Activated T-cell treated with anti-CD3 and anti-CD28 coated beads, Interleukin-2, amount 50 U/mL, for 72 hours (primary cell): ENCODE measurements at places on chromosomes 12 and 14.

DNA sequence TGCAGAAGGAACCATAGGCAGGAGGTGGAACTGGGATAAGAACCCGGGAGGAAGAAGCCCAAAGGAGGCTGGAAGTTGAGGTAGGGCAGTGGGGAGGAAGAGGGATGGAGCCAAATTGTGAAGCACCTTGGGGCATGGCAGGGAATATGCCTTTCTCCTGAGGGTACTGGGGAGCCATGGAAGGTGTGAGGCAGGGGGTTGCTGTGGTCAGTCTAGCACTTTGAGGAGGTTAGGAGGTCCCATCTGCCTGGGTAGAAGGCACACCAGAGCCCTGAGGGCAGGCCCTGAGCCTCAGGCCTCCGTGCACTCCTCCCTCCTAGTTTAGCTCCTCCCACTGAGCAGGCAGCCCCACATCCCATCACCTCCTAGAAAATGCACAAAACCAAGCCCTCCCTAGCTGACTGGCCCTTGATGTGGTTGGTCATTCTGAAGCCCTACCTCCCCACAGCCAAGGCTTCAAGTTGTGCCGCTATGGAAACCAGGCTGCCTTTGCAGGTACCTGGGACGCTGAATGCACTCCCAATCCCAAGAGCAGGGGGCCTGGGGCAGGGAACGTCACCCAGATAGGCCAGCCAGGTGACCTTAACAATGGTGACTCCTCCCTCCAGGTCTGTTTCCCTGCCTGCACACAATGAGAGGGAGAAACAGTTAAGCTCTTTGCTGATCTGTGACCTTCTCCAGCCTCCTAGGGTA lies 15.1 kb downstream of the PHETA1 start:
- DNase-seq = no peak

DNA sequence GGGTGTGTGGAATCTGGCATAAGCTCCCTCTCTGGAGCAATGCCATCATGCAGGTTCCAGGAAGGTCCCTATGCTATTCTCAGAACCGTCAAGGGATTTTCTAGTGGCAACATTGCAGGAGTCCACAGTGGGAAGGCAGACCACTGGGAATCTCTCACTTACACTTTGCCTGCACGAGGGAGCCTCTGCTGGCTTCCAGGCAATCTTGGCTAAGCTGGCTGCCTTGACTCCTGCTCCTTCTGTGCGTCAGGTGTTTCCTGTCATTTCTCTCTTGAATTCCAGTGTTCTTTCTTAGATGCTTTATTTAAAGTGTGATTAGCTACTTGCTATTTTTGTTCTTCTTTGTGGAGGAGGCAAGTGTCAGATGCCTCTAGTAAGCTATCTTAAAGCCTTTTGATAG lies 414.0 kb upstream of the ATP2B1 start:
- DNase-seq = no peak

GRCh38 chr12:69383074-69383473 lies 23.5 kb downstream of the YEATS4 start:
- no peak for DNase-seq

DNA sequence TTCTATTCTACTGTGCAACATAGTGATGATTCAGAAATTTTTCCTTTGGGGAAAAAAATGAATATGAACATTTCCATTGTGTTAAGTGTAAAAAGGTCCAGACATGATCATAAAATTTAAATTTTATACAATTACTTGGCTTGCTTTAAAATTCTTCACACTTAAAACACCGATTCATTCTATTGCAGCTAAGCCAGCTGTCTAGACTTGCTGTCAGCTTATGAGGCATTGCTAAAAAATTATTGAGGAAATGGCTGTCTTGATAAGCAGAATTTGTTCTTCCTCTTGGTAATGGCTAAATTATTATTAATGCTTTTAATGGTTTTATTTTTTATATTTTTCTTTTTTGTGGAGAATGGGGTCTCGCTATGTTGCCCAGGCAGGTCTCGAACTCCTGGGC lies 1.8 kb downstream of the LYSET start:
- no peak for DNase-seq

DNA sequence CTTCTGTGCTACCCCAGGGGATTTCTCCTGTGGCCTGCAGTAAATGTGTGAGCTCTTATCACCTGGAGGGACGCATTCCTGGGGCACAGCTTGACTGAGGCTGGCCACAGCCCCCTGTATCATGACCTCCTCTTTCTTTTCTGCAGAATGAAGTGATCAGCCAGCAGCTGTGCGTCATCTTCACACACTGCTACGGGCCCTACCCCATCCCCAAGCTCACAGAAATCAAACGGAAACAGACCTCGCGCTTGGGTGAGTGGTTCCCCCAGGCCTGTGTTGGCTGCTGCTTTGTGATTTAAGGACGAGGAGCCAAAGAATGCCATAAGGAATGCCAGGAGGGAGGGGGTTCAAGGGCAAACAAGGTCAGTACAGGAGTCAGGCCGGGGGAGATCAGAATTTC lies 50.5 kb upstream of the PWP1 start:
- no peak for DNase-seq

- DNase-seq = peak; percentile 32
Observed at GRCh38 chr14:38721822-38722431, 381.1 kb downstream of the SEC23A start.

DNA sequence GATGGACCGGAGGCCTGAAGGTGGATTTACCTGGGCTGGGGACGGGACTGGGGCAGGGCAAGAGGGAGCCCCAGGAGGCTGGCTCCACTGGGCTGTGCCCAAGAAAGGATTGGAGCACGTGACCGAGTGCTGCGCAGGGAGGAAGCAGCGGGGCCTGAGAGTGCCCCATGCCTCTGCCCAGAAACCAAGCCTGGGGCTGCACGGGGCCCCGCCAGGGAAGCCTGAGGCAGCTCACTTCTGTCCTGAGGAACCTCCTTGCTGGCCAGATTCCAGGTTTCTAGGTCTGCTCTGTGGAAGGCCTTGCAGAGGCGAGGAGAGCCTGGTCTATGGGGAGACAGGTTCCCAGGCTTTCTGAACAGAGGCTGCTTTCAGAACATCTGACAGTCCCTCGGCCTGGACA lies 10.4 kb downstream of the NGB start:
- no peak for DNase-seq

GRCh38 chr12:87338681-87339080 lies 690.5 kb downstream of the C12orf50 start:
- DNase-seq = no peak

- DNase-seq = no peak
Observed at GRCh38 chr14:105447651-105448640, 26.7 kb upstream of the CRIP2 start.

DNA sequence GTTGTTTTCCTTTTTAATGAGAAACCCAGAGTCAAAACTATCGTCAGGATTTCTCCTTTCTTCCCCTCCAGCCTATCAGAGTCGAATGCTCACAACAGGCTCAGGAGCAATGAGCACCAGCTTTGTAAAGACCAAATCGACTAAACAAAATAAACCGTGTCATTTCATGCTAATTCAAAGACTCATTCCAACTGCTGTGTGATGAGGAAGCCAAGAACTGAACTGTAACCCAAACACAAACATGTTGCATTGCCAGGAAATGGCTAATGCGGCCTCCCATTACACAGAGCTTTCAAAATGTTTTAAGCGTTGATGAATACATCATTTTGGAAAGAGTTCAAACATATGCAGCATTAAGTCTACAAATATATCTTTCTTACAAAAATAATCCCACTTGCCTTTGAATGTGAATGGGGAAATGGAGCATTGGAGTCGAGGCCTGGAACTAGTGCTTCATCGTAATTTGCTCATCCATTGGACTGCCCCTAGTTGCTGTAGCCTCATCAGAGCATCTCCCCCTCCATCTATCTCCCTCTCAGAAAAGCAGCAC lies 349.5 kb downstream of the GXYLT1 start:
- no peak for DNase-seq

DNA sequence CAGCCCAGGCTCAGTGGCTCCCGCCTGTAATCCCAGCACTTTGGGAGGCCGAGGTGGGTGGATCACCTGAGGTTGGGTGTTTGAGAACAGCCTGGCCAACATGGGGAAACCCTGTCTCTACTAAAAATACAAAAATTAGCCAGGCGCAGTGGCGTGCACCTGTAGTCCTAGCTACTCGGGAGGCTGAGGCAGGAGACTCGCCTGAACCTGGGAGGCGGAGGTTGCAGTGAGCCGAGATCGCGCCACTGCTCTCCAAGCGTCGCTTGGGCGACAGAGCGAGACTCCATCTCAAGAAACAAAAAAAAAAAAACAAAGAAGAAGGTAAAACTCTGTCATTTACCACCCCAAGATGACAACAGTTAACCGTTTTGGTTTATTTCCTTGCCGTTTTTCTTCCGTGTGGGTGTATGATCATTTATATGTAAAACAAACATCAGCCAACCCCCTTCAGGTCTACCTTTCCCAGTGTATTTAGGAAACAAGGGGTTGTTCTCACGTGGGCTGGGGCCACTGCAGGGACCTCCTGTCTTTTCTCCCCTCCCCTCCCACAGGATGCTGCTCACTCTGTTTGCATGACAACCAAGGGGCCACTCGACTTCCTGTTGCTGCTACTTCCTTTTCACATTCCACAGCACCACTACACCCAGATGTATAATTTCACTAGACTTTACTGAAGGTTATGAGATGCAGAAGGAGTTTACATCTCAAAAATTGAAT lies 13.6 kb downstream of the TTC9 start:
- DNase-seq = peak; percentile 79

GRCh38 chr14:94103554-94104150 lies 6.9 kb upstream of the IFI27 start:
- no peak for DNase-seq

DNA sequence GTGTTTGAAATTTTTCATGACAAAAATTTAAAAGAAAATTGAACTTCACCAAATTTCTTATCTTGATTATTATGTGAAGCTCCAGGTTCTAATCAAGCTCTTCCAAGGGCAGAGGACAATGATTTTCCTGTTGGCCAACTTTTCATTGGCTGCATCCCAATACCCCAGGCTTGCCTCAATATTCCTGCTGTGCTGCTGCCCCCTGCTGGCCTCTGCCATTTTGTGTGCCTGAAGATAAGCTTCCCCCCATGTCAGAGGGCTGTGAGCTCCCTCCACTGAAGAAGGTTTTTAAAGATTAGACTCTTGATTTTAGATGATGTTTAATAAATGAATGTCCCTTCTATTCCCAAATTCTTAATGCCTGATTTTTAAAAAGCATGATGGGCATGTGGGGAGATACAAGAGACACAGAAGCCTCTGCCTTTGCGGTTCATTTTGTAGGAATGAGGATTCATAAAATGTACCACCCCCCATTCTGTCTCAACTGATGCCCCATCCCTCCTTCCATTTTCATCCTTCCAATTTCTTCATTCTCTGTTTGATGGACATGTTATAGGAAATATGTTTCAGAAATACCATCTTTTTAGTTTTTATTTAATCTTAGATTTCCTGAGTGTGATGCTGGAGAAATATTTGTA lies 76.7 kb upstream of the RGS6 start:
- peak; percentile 63 for DNase-seq

DNA sequence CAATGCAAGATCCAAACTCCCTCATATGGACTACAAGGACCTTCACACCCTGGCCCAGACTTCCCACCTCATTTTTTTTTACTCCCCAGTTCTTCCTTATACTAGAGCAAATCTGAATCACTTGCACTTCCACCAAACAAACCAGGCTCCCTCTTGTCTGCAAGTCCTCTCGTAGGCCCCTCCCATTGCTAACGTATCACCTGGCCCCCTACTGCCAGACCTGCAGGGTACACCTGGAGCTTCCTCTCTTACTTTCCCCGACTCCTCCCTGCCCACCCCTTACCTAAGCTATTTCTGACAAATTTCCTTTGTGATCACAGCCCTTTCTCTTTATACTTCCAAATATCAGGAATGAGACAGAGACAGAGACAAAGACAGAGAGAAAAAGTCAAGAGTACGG lies 463.9 kb downstream of the GALC start:
- DNase-seq = no peak

DNA sequence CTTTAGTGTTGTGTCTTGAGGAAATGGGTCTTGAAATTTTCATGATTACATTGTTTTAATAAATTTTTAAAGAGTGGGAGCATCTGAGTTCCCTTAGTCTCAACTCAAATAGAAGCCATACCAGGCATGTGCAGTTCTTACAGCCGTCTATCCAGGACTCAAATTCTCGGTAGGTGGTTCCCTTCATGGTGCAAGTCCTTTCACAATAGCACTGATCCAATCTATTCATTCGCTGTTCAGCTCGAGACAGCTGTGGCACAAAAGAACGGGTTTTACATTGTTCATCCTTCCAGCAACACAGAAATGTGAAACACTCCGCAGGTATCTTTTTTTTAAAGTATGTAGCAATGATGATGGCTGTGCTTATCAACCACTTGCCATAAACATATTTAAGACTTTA lies 100.2 kb downstream of the NELL2 start:
- no peak for DNase-seq

GRCh38 chr12:108751821-108752220 lies 20.5 kb upstream of the CORO1C start:
- no peak for DNase-seq

DNA sequence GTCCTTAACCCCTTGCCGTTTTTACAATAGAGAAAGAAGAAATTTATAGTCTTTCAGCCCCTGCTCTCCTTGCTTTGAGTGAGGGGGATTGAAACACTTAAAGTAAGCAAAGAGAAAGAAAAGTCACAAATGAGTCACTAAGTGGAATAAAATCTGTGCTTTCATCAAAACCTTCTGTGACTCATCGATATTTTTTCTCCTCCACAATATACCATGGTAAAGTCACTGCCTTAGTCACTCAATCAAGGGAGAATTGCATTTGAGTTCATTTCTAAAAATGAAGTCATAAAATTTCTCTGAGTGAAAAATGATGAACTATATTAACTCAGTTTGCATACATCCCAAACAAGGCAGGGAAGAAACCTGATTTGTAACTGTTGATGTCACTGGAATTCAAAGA lies 470.3 kb downstream of the FOXG1 start:
- DNase-seq = no peak

DNA sequence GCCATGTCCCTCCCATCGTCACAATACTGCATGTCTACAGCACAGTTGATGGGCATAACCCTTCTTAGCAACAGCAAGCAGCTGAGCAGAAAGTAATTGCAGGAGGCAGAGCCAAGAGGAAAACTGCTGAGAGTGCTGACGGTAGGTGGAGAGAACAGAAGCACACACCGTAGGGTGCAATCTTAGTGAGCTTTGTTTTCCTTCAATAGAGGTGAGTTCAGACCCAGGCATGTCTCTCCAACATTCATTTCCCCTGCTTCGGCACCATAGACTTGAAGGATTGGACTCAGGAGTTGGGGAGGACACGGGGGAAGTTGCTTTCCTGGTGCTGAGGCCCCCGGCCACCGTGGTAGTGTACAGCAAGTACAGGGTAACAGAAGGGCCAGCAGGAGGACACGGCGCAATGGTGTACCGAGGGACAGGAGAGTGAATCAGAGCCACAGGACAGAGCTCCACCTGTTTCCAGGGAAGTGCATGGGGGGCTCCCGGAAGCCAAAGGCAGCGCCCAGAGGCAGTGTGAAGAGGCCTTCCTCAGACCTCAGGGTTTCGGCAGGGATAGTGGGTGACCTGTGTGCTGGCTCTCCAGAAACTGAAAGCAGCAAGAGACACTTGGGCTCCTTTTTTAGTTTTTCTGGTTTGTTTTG lies 36.3 kb upstream of the SINHCAF start:
- no peak for DNase-seq

- DNase-seq = no peak
Observed at GRCh38 chr14:61499991-61500390, 178.6 kb downstream of the PRKCH start.
